ENCODE measurements at places on chromosomes 4 and X.

- no peak for DNase-seq
These were observed 113.6 kb downstream of the SPRY1 start for GRCh38 chr4:123510221-123510620.

- no peak for DNase-seq
These were observed 5.1 kb upstream of the RAPGEF2 start for GRCh38 chr4:159097785-159098184.

DNA sequence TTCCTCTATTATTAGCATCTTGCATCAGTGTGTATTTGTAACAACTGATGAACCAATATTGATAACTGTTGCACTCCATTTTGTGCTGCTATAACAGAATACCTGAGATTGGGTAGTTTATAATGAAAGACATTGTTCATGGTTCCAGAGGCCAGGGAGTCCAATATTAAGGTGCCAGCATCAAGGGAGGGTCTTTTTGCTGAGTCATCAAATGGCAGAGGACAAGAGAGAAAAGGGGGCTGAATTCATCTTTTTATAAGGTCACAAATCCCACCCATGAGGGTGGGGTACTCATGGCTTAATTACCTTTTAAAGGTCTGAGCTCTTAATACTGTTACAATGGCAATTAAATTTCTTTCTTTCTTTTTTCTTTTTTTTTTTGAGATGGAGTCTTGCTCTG is 7.2 kb downstream of the MYOZ2 start:
- DNase-seq, result no peak

DNA sequence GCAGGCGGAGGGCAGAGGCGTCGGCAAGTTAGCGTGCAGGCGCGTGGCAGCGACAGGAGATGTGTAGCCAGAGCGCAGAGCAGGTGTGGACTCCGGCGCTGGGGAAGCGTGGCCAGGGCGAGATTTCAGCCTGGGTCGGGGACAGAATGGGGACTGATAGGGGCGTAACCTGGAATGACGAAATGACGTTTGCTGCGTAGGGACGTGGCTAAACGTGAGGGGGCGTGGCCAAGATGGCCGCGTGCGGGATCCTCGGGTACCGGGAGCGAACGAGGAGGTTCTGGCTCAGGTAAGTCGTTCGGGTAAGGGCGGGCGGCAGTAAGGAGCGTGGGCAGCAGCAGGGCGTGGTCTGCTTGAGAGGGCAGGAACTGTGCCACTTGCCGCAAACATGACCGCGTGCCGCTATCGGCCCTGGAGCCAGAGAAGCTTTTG is 10.9 kb upstream of the CLTRN start:
- DNase-seq, result peak; percentile 16

DNA sequence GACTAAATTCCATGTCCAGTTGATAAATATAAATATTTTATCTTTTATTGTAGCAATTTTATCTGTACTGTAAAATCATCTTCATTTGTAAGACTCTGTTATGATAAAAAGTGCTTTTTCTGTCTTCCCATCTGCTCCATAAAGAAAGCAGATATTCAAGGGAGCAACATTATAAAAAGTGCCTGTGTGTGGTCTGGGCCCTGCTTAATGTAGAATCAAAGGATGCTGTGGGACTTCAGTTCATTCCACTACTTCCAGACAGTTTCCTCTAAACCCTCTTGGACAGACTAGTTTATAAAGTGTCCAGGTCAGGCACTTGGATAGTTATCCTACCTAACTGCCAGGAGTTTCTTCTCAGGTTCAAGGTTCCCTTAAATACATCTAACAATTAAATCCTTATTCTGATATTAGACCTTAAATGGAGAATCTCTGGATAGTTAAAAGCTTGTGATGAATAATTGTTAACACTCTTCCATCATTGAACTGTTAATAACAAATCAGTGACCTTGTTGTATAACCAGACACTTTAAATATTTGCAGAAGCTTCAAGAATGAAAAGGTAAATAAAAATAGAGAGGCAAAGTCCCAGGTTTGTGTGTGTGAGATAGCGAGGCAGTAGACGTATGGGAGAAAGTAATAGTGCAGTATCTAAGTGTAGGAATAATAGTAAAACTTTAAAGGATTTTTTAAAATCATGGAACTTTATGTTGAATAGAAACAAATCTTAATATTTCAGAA is 237.5 kb upstream of the CTSO start:
- no peak for DNase-seq

GRCh38 chrX:111129921-111130320 is 33.9 kb downstream of the PAK3 start:
- DNase-seq, result no peak

GRCh38 chr4:37561196-37561802 is 124.9 kb downstream of the RELL1 start:
- no peak for DNase-seq

DNA sequence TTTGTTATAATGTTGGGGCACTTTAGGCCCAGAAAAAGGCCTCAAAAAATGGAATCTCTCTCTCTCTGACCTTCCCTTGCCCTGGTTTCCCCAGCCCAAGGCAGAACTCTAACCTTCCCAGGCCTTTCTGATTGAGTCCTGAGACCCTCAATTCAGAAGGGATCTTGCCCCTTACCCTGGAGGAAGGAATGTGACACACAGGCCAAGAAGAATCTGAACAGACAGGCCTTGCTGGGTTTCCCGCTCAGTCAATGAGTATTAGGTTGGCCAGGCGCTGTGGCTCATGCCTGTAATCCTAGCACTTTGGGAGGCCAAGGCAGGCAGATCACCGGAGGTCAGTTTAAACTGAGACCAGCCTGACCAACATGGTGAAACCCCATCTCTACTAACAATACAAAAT is 27.6 kb downstream of the ELOVL6 start:
- no peak for DNase-seq

DNA sequence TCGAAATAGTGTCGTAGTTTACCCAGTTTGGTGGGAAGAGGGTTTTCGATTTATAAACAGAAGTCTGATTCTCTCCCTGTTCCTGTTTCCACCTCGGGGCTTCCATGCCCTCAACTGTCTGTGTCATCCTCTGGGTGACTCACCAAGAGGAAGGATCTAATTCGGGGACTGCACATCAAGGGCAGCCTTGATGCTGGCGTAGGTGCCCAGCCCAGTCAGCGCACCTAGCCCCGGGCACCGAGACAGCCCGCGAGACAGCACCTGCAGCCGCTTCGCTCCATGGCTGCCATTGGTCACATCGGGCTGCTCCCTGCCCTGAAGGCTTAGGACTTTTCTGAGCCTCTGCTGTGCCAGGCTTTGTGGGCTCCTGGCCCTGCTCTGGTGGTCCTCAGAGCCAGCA is 7.7 kb downstream of the ABCD1 start:
- DNase-seq, result no peak

DNA sequence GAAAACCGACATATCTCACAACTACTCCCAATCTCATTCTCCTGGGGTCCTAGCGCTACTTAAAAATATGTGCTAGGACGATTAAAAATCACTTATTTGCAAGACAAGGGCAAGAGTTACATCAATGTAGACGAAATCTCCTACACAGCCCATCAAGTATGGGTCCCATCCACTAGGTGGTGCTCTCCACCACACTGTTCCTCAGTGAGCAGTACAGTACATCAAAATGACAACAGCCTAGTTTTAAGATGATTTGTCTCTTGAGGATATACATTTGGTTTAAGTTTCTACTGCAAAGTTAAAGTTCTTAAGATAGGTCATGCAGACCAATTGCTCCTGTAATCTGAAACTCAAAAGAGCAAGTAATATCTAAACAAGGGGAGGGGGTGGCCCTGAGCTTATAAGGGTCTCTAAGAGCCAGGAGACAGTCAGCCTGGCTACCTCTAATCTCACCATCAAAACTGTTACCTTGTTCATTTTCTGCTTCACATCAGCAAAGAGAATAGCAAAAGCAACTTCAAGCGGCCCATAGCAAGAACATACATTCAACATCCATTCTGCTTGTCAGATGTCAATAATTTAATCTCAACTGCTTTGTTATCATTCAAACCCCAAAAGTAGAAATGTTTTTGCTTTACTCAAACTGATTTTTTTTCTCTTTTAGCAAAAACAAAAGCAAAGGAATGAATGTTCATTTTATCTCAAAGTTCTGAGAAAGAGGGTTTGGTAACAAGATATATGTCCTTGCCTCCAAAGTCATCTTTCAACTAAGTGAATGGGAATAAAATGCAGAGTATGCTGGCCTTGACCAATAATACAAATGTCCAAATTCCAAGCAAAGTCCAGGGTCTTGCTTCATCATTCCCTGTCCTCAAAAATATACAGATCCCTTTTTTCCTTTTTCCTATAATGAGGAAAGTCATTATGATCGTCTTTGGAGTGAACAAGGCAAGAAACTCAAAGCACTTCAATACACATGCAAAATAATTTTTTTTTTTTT is 53.1 kb downstream of the STX18 start:
- DNase-seq, result peak; percentile 42

- DNase-seq, result no peak
These were observed 5.8 kb downstream of the BEX4 start for GRCh38 chrX:103220511-103221323.

DNA sequence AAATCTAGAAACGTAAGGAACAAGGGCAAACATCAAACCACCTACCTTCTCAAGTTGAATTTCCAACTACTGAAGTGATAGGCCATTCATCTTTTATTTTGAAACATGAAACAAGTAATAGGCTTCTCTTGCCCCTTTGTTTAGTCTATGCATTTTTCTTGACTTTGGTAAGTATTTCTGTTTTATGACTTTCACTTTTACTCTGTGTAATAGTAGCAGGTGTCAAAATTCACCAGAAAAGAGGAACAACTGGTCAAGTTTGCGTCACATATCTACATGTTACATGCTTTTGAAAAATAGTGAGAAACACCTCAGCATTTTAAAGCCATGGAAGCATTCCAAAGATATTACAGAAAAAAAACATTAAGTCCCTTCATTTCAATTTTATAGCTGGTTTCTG is 157.1 kb upstream of the FTHL17 start:
- DNase-seq, result no peak

GRCh38 chrX:132277953-132278614 is 58.8 kb upstream of the RAP2C start:
- DNase-seq, result no peak

Data from HuH-7.5 (cell line).